Left hindlimb (tissue), 1 donor: ENCODE measurements at places on chromosomes 4 and X.

- DNase-seq = no peak
These were observed 191.9 kb downstream of the SLC39A8 start for GRCh38 chr4:102153391-102153790.

DNA sequence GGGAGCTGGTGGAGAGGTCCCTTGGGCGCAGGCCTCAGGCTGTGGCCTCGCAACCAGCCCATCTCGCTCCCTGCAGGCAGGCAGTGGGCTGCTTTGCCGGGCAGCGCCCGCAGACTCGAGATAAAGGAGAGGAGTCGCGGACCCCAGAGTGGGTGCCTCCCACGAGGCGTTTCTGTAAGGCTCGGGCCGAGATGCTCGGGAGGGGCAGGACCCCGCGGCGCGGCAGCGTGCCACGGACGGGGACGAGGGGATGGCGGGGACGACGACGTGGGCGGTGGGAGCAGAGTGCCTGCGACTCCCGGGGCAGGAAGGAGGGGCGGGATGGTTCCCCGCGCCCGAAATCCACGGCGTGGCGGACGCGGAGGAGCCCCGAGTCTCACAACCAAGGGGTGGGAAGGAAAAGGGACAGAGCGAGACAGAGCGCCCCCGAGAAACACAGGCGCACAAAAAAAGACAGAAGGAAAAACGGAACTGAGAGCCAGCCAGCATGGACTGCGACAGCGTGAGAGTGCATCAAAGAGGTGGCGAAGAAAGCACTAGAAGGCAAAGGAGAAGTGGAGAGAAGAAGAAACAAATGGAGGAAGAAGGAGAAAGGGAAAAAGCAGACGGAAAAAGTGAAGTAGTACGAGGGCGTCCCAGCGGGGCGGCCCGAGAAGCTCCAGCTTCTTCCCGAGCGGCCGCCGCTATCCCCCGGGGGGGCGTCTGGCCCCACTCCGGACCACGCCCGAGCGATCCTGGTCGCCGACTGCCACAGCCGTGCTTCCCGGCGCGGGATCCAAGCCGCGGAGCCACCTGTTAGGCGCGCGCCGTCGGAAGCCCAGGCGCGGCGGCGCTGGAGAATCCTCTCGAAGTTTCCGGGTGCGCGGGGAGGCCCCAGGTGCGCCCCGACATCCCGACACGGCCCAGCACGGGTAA lies 1.5 kb downstream of the BEND4 start:
- DNase-seq = no peak

DNA sequence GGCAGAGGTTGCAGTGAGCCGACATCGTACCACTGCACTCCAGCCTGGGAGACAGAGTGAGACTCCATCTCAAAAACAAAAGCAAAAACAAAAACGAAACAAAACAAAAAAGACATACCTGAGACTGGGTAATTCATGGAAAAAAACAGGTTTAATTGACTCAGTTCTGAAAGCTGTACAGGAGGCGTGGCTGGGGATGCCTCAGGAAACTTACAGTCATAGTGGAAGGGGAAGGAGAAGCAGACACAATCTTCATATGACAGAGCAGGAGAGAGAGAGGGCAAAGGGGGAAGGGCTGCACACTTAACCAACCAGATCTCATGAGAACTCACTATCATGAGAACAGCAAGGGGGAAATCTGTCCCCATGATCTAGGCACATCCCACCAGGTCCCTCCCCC lies 229.5 kb downstream of the STK32B start:
- DNase-seq = no peak

DNA sequence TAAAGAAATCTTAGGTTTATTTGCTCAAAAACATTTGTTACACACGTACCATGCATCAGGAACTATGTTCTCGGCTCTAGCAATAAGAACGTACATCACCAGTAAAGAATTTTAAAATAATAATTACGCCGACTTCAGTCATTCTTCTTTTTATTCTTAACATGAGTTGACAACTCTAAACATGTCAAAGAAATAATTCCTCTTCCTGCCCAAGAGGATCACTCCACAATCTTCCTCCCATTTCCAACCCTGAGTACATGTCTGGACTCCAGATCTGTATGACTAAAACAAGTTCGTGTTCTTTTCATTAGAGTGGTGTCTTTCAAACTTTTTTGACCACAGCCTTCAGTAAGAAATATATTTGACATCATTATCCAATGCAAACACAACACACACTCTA lies 201.6 kb upstream of the GRIA3 start:
- DNase-seq = no peak

DNA sequence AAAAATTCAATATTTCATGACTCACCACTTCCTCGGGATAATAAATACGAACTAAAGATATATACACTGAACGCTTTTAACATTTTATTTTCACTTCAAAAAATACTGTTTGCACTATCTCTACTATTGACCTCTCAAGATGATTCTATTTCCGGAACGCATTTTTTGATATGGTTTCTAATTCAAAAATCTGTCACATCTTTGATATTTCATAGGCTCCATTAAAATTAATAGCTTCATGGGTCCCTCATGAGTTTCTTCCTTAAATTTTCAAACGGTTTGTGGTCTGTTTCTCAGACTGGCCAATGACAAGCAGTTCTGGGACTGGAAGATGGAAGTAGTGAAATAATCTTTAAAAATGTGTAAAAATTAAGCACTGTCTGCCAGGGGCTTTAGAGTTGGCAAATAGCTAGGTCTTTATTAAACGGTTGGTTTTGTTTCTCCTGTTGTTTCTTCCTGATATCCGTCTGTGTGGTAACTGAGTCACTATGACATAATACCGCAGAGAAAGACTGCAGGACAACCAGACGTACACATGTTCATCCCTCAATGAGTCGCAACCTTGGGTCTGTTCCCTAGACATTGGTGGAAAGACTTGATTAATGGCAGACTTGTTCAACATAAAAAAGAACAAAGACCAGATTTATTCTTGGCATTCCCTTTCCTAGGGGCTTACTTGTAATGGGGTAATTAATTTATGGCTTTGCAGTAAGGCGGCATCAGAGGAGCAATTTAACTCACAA lies 133.8 kb downstream of the PALLD start:
- no peak for DNase-seq

- DNase-seq = no peak
These were observed 1157.3 kb upstream of the AGA start for GRCh38 chr4:178599521-178599920.

DNA sequence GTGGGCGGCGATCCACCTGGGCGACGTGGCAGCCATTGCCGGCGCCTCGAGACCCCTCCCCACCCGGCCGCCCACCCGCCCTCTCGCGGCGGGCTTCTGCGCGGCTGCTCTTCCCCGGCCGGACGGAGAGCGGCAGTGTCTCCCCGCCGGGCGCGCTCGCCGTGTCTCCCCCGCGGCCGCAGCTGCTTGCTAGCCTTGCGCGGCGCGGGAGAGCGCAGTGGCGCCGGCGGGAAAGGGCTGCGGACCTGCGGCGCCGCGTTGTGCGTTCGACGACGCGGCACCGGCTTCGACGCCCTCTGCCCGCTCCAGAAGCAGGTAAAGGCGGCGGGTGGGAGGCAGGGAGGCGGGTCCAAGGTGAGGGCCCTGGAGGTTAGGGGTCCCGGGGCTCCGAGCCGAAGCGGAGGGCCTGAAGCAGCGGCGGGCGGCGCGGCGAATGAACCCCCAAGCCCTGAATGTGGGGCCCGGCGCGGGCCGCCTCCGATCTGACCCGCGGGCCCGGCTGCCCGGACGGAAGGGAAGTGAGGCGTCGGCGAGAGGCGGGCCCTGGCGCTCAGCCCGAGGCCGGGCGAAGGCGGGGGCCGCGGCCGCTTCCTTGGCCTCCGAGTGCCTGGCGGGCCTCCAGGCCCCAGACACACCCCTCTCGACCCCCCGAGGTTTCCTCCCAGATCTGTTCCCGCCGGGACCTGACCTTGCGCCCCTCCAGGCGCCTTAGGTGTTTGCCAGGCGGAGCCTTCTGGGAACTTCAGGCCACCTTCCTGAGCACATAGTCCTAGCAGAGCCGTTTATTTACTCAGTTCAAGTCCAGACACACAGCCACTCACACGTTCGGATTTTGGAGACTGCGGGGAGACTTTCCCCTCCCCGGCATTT lies at the start of gene N4BP2:
TSS of gene N4BP2 (plus strand) at position 135 of the 870 bp plus-strand sequence. CDS start 40,491 bp downstream, outside the sequence.
- peak; percentile 90 for DNase-seq

DNA sequence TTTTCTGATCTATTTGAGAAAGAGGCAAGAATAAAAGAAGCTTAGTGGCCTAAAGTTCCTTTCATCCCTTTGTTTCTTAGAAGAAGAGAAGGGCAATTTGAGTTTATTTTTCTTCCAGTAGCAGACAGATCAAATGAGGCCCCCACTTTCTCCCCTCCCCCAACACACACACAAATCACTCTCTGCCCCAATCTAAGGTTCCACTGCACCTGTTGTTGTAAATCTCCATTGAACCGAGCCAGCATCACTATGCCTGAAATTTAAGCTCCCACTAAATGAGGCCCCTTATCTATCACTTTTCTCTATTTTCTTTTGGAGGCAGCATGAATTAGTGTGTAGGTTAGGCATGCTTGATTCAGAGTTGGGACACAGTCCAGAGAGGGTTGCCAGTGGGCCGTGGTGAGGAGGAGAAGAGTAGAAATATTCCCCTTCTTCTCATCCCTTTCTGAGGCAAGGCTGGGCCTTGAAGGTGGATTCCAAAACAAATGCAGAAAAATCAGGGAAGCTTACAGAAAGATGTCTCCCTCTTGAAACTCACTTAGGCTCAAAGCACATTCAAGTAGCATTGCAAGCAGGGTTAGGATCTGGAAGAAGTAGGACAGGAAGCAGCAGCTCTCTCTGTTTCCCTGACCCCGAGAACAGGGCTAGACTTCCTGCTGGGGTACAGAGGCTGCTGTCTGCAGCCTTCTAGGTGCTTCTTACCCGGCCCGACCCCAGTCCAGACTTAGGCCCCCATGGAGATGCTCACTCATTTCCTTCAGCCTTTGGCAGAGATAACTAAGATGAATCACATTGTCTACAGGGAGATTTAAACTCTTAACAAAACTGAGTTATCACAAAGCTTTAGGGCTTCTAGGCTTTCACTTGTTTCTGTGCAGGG lies 70.7 kb downstream of the RASL11B start:
- DNase-seq = no peak

- DNase-seq = peak; percentile 34
These were observed 13.6 kb downstream of the TSPAN6 start for GRCh38 chrX:100623001-100623400.

GRCh38 chr4:69497076-69497475 lies 1.4 kb upstream of the UGT2B4 start:
- no peak for DNase-seq

DNA sequence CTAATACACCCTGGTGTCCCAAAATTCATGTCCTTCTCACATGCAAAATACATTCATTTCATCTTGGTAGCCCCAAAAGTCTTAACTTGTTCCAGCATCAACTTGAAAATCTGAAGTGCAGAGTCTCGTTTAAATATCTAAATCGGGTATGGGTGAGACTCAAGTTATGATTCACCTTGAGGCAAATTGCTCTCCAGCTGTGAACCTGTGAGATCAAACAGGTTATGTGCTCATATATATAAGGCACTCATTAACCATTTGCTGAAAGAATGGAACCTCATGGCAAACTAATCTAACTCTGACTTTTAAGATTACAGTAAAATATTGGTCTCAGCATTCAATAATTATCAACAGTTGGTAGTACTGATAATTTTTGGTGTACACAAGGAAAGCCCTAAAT lies 55.5 kb downstream of the PDLIM5 start:
- DNase-seq = no peak

- DNase-seq = no peak
These were observed 28.8 kb downstream of the ELF4 start for GRCh38 chrX:130081421-130082045.

DNA sequence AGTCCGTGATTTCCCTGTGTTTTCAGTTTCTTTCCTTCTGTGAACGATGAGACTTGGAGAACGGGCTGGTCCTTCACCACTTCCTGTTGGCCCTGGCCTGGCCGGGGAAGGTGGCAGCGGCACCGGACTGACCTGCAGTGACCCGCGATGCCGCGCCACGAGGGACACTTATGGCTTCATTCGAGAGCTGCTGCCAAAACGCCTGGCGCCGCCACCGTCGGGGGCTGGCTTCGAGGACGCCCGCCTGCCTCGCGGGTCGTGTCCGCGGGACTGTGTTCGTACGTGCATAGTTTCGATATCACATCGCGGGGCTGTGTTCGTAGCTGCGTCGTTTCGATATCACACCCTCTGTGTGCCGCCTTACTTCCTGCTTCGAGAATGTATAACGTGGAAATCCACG lies 7.5 kb upstream of the UVSSA start:
- no peak for DNase-seq

DNA sequence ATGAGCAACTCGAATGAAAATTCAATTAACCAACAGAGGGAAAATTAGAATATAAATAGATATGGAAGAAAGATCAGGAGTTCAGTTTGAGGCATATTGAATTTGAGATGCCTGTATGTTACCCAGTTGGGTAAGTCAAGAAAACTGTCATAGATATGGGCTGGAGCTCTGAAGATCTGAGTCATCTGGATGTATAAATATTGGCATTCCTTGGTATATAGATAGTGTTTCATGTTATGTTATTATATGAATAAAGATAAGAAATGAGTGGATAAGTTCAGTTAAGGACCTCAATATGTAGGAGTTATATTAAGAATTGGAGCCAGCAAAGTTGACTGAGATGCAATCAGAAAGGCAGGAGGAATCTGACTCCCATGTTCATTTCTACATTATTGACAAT lies 543.6 kb upstream of the SMIM31 start:
- DNase-seq = no peak

- no peak for DNase-seq
These were observed 243.9 kb upstream of the FAT4 start for GRCh38 chr4:125070861-125071260.

DNA sequence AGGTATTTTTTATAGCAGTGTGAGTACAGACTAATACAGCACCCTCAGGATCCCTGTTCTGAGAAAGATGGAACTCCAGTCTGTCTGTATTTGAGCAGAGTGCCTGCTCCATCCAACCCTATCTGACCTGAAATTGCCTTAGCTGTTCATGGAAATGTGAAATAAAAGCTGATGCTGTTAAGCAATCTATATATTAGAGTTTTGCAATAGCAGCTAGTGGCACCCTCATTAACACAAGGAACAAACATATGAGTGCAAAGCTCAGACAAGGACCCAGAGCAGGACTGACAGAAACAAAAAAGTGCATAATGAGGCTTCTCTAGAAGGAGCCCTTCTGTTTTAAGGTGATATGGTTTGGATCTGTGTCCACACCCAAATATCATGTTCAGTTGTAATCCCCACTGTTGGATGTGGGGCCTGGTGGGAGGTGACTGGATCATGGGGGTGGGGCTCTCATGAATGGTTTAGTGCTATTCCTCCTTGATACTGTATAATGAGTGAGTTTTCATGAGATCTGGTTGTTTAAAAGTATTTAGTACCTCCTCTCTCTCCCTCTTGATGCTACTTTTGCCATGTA lies 272.9 kb upstream of the KLF3 start:
- DNase-seq = no peak

- no peak for DNase-seq
These were observed 169.3 kb downstream of the PPARGC1A start for GRCh38 chr4:23720556-23720955.

DNA sequence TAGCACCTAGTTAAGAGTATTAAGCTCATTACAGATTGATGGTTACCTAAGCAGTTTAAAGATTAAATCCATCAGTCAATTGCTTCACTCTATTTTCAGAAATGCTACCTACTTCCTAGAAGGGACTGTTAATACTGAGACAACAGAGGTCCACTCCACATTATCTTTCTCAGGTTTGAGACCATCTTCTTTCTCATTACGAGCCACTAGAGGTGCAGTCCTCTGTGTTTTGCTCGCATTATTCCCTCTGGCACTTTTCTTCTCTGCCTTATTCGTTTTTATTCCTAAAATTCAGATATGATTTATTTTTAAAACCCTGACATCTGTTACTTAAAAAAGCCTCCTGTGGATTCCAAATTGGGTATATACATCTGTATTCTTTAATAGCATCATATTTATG lies 459.1 kb downstream of the FSTL5 start:
- DNase-seq = no peak
